ENCODE measurements at places on chromosomes 12 and 14. TPM values are rescaled to one million over a fixed set of nuclear protein-coding genes. Genes with fewer than 3 reads are reported as not detected.

IFNG gene
- total RNA-seq = not detected

KRT73 gene
- total RNA-seq = not detected

DNA sequence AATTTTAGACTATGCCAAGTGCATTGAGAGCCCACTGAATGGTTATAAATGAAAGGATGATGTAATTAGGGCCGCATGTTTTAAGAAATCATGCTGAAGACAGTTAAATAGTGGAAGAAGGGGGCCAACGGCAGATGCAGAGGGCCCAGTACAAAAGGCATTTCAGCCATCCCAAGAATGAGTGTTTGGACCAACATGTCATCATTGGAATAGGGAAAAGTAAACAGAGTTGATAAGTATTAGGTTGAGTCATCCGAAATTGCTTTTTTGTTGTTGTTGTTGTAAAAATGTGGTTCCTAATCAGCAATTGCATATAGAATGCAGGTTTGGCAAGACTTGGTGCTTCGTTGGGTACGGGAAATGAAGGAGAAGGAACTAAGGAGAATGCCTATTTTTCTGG is 29.5 kb downstream of the BMP4 start:
- H3K27me3 ChIP-seq = no peaks in the 10 kb centered on the region
- no peak for DNase-seq
- H3K4me1 ChIP-seq = no peaks in the 10 kb centered on the region
- no peak overlapping the region for H3K4me3 ChIP-seq
- no peaks in the 10 kb centered on the region for H3K36me3 ChIP-seq

KRT74 gene
- total RNA-seq = not detected

- H3K36me3 ChIP-seq = no peaks in the 10 kb centered on the region
- H3K27me3 ChIP-seq = no peaks in the 10 kb centered on the region
- DNase-seq = no peak
- H3K27ac ChIP-seq = no peak overlapping the region
- no peak overlapping the region for H3K4me3 ChIP-seq
- H3K4me1 ChIP-seq = no peaks in the 10 kb centered on the region
These were observed 38.3 kb downstream of the SLC6A15 start for GRCh38 chr12:84874125-84874824.

DNA sequence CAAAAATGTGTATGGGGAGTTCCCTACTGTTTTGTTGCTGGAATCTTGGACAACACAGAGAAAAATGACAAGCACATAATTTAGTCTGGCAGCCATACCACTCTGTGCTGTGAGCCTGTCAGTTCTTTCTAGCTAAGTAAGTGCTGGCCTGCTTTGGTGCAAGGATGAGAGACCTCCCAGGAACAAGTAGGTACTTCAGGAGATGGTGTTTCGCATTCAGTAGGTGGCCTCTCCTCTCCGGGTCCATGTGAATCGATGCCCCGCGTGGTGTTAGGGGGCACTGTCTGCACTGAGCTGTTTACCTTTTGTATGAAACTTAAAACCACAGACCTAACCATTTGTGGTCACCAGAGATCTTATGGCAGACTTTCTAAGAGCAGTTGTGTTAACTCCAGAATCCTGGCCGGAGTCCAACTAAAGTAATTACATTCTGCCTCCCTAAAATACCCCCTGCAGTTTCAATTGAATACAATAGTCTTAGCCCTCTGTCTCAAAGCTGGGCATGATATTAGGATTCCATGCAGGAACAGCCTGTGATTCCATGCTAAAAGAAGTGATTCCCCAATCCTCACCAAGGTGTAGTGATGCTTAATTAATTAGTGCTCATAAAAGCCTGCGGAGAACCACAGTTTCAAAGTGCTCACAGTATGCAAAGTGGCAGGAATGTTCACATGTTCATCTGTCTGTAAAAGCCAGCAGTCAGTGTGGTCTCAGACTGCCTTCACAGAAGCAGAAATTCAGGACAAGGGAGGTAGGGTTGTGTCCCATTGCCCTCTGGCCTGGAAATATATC is 64.2 kb downstream of the LLPH start:
- no peak for DNase-seq
- no peak overlapping the region for H3K27ac ChIP-seq
- H3K27me3 ChIP-seq = no peaks in the 10 kb centered on the region
- H3K36me3 ChIP-seq = no peaks in the 10 kb centered on the region
- H3K4me3 ChIP-seq = no peak overlapping the region

- H3K4me3 ChIP-seq = no peak overlapping the region
- H3K27me3 ChIP-seq = no peaks in the 10 kb centered on the region
- no peaks in the 10 kb centered on the region for H3K36me3 ChIP-seq
- H3K4me1 ChIP-seq = no peaks in the 10 kb centered on the region
- peak; percentile 15 for DNase-seq
These were observed 177.2 kb downstream of the KIF26A start for GRCh38 chr14:104315625-104316024.

DNA sequence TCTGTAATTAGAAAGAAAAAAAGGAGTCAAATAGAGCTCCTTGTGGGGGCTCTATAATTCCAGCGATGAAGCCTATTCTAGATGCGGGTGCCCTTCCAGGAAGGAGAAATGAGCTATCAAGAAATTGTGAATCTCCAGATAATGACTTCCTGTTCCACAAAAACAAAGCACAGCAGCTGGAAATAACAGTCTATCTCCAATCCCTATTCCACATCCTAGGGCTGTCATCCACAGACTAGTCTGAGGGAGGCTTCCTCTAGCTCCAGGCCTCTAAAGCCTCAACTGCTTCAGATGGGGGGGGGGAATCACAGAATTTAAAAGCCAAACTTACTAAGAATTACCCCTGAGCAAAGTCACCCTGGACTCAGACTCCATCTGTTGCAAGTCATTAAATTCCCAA is 77.4 kb upstream of the GTF2A1 start:
- no peak overlapping the region for H3K27ac ChIP-seq
- no peak for DNase-seq
- H3K36me3 ChIP-seq = no peaks in the 10 kb centered on the region

HELB gene
- 7.2 TPM for total RNA-seq

DNA sequence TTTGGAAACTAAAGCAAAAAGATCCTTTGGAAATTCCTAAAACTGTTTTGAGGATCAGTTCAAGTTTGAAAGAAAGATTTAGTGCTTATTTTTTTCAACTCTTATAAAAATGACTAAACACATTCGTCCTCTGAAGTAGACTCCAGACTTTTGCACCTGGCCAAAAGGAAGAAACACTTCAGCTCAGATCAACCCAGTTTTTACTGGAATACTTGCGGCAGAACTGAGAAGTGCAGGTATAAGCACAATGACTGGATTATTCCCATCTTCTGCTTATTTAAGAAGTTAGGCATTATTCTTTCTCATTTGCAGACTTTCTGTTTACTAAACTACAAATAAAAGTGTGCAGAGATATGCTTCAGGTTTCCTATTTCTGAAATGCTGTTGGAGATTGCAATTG is 41.9 kb downstream of the PDE6H start:
- H3K27ac ChIP-seq = no peak overlapping the region
- H3K4me1 ChIP-seq = no peaks in the 10 kb centered on the region

FOXG1 gene
- total RNA-seq = not detected

RBMS2 gene
- 22.9 TPM for total RNA-seq

DNA sequence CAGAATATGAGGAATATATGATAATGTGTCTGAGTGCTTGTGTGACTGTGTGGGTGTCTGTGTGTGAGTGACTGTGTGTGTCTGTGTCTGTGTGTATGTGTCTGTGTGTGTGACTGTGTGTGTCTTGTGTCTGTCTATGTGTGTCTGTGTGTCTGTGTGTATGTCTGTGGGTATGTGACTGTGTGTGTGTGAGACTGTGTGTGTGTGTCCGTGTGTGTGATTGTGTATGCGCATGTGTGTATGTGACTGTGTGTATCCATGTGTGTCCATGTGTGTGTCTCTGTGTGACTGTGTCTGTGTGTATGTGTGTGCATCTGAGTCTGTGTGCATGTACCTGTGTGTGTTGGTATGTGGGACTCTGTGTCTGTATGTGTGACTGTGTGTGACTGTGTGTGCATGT is 1361.2 kb upstream of the TMEM132C start:
- DNase-seq = no peak
- no peak overlapping the region for H3K27ac ChIP-seq
- H3K4me3 ChIP-seq = no peak overlapping the region
- no peaks in the 10 kb centered on the region for H3K4me1 ChIP-seq

- no peaks in the 10 kb centered on the region for H3K27me3 ChIP-seq
- H3K4me3 ChIP-seq = no peak overlapping the region
- no peak overlapping the region for H3K27ac ChIP-seq
- H3K4me1 ChIP-seq = no peaks in the 10 kb centered on the region
- H3K36me3 ChIP-seq = no peaks in the 10 kb centered on the region
These were observed 6.5 kb upstream of the CDK2AP1 start for GRCh38 chr12:123278101-123278627.

DUSP6 gene
- total RNA-seq = 97.5 TPM

TAS2R50 gene
- total RNA-seq = 4.2 TPM
